ENCODE measurements at places on chromosomes 13 and 19.

GRCh38 chr19:35081201-35081600 lies 34.4 kb upstream of the FXYD3 start:
- no peak for DNase-seq

GRCh38 chr13:37475966-37476365 lies 122.6 kb downstream of the POSTN start:
- no peak for DNase-seq

GRCh38 chr19:8242211-8242821 lies 33.1 kb downstream of the CERS4 start:
- peak; percentile 31 for DNase-seq

DNA sequence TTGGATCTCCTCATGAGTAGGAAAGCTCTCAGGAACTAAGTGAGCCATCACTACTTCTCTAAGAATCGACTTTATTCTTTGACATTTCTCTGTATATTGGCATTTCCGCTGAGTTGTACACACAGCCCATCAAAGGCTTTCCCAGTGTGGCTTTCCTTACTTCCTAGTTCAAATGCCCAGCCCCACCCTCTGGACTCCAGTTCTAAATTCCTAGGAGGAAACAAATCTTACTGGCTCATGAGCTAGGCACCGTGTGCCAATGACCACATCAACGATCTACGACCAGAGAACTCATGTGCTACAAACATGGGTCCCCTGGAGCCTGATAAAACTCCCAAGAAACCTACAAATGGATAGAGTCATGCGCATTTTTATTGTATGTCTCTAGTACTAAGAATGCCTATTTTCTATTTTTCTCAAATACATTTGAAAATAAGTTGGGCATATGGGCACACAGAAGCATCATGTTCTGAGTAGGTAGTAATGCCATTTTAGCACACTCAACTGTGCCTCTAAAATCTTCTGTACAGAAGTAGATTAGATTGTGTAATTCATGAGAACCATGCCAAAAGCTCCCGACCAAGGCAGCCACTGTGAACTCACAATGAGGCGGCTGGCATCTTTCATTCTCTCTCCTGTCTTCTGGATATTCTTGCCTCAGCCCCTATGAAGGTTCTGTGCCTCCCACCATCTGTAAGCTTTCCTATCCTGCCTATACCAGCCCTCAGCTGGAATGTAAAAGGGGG lies 10.5 kb upstream of the RAP2A start:
- DNase-seq: no peak

DNA sequence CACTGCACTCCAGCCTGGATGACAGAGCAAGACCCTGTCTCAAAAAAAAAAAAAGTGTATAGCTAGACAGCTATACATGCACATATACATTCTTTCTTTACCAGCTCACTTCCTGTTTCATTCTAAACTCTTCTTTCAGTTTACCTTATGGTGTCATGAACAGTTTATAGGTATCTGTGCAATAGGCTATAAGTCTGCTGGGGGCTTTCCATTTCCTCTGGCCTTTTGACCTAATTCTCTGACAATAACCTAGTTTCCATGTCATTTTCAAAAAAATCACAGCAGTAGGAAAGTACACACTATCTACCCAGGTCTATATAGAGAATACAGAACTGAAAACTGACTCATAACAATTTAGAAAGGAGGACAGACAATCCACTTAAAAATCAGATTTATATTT lies 24.4 kb upstream of the URAD start:
- no peak for DNase-seq

GRCh38 chr19:18696023-18696422 lies 12.5 kb downstream of the CRTC1 start:
- no peak for DNase-seq

DNA sequence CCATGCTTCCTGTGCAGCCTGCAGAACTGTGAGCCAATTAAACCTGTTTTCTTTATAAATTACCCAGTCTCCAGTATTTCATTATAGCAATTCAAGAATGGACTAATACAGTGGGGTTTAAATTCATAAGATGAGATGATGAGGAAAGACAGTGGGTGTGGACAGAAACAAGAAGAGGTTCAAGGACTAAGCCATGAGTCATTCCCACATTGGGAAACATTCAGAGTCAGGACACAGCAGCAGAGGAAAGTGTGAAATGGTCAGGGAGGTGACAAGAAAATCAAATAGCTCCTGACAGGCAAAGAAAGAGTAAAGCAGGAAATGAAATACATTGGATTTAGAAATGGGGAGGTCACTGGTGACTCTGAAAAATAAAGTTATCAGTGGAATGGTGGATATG lies 9.1 kb downstream of the ZNF841 start:
- no peak for DNase-seq

- no peak for DNase-seq
Measured at GRCh38 chr13:108643646-108644353, 14.4 kb downstream of the MYO16 start.

DNA sequence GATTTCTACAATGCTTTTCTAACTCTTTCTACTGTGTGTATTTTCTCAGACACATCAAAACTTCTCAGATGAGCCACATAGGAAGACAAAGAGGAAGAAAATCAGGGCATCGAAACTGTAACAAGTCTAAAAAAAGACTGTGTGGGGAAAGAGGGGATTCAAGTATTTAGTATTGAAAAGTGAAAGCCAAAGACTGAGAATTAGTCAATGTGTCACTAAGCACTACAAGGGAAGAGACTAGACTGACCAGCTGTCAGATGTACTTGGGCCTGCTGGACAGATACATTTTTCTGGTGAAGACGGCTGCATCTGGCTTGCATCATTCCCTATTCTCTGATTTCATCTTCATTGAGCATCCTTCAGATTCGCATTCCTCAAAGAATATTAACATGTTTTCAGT lies 25.4 kb downstream of the COMMD6 start:
- no peak for DNase-seq

DNA sequence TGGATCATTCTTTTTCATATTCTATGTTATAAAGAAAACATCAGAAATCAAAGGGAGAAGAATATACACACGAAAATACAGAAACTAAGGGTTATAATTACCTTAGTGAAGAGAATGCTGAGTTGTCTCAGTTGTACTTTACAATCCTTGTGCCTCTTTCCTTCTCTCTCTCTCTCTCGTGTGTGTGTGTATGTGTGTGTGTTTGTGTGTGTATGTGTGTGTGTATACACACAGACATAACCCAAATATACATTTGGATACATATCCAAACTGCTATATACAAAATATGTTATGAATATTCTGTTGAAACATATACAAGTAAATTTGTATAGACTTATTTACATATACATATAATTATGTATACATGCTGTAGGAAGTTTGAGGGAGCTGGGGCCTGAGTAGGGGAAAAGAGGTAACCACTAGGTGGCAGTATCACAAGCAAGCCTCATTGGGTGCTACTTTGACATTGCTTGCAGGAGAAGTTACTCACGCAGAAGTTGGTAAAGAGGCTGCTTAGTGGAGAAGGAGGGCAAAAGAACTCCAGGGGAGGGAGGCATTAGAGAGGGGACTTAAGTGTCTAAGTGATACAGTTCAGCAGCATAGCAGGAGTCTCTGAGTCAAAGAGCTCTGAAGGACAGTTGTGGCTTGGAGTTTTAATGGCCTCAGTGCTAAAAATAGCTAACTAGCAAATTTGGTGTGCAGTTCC lies 465.1 kb upstream of the PCDH20 start:
- DNase-seq: peak; percentile 32

DNA sequence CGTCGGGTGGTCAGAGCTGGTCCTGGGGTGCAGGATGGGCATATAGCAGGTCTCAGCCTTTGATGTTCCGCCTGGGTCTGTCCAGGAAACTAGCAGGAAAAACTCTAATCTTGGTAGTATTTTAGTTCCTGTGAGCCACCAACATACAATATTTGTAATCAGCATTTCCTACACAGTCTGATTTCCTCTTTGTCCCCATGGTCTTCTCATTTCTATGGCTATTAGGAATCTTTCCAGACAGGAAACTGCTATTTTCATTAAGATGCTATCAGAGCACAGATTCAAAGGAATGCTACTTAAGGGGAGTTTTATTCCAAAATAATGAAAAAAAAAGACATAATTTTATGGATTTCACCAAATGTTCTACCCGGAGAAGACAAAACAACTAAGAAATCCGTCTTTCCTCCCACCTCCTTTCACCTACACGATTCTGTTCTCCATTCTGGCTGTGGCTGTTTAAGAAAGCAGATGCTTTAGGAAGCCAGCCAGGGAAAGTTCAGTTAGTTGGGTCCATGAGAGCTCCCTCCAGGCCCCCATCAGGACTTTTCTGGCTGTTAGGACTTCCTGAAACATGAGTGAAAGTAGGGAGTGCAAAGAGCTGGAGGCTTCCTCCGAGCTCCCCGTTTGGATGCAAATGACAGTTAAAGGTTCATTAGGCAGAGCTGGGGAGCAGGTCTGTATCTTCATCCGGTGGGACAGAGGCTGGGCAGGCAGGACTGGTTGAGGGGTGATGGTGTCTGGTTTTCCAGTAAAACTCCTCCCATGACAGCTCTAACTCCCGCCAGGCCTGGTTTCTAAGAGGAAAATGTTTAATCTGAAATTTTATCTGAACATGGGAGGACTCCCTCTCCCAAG lies 36.3 kb downstream of the SHISA2 start:
- no peak for DNase-seq

DNA sequence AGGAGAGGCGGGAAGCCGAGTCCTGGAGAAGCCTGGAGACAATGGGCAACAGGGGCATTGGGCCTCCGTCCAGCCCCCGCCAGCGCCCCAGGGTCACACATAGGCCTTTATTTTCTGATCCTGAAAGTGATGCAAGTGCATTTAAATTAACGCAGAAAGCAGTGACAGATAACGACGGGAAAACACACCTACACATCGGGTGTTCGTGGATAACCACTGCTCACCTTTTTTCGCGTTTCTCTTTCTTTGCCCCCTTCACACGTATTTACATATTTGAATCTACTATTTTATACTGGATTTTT lies 30.4 kb upstream of the GRTP1 start:
- no peak for DNase-seq

DNA sequence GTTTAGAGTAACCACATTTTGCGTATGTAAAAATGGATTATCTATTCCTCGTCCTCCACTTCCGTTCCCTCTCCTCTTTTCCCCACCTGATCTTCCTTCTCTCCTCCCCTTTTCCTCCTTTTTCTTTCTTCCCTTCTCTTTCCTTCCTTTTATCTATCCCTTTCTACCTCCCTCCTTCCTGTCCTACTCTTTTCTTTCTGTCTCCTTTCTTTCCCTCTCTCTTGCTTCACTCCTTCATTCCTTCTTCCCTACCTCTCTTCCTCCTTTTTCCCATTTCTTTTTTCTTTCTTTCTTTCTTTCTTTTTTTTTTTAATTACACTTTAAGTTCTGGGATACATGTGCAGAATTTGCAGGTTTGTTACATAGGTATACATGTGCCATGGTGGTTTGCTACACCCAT lies 688.4 kb upstream of the GPC6 start:
- DNase-seq: no peak

- DNase-seq: no peak
Measured at GRCh38 chr13:42688821-42689220, 92.6 kb upstream of the FAM216B start.

GRCh38 chr13:32474999-32475792 lies 47.3 kb upstream of the N4BP2L1 start:
- DNase-seq: no peak

DNA sequence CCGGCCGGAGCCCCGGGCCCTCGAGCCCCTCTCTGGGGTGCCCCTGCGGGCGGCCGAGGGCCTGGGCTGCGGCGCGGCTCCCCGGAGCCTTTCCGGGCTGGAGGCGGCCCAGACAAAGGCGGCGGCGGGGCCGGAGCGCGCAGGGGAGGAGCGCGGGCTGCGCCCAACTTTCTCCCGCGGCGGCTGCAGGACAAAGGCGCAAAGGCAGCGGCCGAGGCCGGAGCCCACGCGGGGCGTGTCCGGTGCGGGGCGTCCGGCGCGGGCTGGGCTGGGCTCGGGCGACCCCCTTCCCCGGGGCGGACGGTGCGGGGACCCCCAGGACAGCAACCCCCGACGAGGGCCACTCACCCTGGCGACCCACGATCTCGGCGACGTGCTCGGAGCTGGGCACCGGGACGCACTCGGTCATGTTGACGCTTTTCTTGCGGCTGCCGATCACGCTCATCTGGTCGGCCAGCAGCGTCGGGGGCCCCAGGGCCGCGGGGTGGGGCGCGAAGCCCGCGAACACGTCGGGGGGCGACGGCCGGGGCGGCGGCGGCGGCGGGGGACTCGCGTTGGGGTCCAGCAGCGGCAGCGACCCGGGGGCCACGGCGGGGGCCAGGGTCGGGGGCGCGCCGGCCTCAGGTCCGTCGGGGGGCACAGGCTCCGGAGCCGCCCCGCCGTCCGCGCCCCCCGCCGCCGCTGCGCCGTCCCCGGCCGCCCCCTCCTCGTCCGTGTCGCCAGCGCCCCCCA lies 843 bp downstream of the MEX3D start:
- no peak for DNase-seq
